ENCODE measurements at places on chromosomes 5 and 9. TPM values are rescaled to one million over a fixed set of nuclear protein-coding genes. Genes with fewer than 3 reads are reported as not detected.
A peak's percentile ranks its signal among the peaks of the same experiment; 100 is the strongest.

GRCh38 chr9:95463148-95464060, 53.4 kb downstream of the PTCH1 start:
- DNase-seq, result no peak

DNA sequence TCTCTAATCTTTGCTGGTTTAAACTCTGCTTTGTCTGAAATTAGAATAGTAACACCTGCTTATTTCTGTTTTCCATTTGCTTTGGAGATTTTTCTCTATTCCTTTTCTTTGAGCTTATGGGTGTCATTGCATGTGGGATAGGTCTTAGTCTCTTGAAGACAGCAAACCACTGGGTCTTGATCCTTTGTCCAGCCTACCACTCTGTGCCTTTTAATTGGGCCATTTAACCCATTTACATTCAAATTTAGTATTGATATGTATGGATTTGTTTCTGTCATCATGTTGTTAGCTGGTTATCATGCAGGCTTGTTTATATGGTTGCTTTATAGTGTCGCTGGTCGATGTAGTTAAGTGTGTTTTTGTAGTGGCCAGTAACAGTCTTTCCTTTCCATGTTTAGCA, 914.7 kb downstream of the MAT2B start:
- DNase-seq, result no peak

DNA sequence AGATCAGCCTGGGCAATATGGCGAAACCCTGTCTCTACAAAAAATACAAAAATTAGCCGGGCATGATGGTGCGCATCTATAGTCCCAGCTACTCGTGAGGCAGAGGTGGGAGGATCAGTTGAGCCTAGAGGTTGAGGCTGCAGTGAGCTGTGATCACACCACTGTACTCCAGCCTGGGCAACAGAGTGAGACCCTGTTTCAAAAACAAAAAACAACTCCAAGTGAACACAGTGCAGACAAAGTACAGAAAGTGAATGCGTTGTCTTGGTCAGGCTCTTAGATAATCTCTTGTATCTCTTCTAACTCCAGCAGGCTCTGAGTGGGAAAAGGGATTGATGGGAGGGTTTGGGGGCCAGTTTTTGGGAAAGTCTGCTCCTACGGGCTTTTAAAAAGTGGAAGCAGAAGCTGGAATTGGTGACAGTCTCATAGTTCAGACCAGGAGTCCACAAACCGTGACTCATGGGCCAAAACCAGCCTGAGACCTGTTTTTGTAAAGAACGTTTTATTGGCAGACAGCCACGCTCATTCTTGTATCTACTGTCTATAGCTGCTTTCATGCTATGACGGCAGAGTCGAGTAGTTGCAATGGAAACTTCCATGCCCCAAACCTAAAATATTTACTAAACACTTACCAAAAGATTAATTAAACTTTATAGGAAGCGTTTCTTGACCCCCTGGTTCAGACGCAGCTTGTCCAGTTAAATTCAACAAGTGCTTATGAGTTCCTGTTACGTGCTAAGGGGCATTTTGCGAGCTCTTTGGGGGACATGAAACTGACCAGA, 32.9 kb downstream of the NDST1 start:
- peak; percentile 90 for DNase-seq

GRCh38 chr5:60843386-60843935, 608 bp downstream of the ELOVL7 start:
- no peak for DNase-seq

DNA sequence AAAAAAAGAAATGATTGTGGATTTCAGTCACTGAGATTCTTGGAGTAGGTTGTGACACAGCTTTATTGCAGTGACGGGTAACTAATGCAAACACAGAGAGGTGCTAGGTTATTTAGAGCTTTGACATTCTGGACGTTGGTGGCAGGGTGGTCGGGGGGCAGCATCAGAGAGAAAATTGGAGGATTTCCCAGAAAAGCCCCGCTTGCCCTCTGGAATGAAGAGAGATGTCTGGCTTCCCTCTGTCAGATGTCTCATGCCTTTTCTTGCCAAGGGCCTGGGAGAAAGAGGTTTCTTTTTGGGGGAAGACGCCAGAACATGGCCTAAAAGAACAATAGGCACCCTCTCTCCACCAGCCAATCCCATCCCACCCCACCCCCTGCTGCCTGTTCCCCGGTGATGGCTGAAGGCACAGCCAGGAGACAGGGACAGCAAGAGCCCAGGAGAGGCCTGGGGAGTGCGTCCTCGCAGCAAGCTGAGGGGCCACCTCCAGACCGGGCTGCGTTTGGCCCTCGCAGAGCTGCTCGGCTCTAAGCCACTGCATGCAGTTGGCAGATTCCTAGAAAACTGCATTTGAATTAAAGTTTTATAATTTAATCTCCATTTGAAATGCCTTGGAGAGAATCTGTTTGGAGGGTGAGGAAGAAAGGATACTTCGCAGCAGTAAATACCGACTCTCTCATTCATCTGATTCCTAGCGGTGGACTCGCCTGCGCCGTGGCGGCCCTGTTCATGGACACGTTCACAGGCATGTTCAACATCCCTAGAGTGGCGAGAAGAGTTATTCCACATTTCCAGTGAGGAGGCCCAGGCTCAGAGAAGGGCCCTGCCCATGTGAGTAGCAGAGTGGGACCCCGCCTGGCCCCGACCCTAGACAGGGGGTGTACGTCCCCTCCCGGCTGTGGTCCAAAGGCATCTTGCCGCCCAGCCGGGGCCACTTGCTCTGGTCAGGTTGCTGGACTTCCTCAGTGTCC, 55.7 kb downstream of the TSPAN17 start:
- DNase-seq, result no peak

DNA sequence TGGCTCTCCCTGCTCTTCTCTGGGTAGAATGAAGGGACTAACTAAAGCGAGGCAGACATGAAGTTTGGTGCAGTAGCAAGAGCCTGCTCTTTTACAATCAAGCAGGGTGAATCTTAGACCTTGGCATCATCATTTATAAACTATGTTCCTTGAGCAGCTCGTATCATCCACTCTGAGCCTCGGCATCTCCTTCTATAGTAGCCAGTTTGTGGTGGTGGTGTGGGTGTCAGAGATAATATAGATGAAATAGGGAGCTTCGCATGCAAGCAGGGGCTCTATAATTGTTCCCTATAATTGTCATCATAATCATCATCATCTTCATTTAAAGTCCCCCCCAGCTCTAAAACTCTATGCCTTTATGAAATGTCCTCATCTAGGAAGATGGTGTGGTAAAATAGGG, 72.5 kb upstream of the SAP30L start:
- DNase-seq, result no peak

DNA sequence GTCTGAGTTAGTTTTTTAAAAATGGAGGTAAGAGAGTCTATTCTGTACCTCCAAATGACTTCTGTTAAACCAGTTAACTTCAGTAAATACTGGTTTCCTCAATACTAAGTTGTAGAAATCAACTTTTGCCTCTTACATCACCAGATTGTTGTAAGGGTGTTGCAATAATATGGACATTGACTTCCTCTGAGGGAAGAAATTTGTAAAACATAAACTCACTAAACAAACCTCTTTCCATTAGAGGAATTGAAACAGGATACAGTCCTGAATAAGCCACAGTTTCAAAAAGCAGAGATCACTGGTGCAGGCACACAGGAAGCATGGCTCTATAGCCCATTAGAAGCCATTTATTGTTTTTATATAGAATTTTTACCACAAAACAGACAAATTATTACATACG, 32.7 kb upstream of the SLCO6A1 start:
- DNase-seq, result no peak

The GABBR2 gene
- 3.2 TPM for polyA plus RNA-seq

The C5orf63 gene
- 3.2 TPM for polyA plus RNA-seq

The ADGRV1 gene
- polyA plus RNA-seq, result not detected

The ARID3C gene
- not detected for polyA plus RNA-seq

The AGXT2 gene
- not detected for polyA plus RNA-seq

The LMAN2 gene
- 150 TPM for polyA plus RNA-seq

The ACOT12 gene
- 0.56 TPM for polyA plus RNA-seq
